ENCODE measurements at places on chromosomes 3 and 15. TPM values are rescaled to one million over a fixed set of nuclear protein-coding genes. Genes with fewer than 3 reads are reported as not detected.

CKMT1B gene
- total RNA-seq: not detected

SNTN gene
- not detected for total RNA-seq

CILP gene
- total RNA-seq: 0.08 TPM

HCLS1 gene
- total RNA-seq: 288 TPM

HIGD1A gene
- 55.3 TPM for total RNA-seq

SLC22A14 gene
- total RNA-seq: not detected

FBXO40 gene
- total RNA-seq: not detected

BCL2A1 gene
- 23.1 TPM for total RNA-seq

IQGAP1 gene
- total RNA-seq: 249 TPM

TBC1D23 gene
- total RNA-seq: 29.3 TPM

CHRFAM7A gene
- 1.9 TPM for total RNA-seq

ARL14 gene
- total RNA-seq: not detected

Data from activated CD8-positive, alpha-beta T cell treated with anti-CD3 and anti-CD28 coated beads, Interleukin-2, amount 10 ng/mL, durations not matched to agents 7 days and 5 days (primary cell).